ENCODE measurements at places on chromosomes 11 and 22.

DNA sequence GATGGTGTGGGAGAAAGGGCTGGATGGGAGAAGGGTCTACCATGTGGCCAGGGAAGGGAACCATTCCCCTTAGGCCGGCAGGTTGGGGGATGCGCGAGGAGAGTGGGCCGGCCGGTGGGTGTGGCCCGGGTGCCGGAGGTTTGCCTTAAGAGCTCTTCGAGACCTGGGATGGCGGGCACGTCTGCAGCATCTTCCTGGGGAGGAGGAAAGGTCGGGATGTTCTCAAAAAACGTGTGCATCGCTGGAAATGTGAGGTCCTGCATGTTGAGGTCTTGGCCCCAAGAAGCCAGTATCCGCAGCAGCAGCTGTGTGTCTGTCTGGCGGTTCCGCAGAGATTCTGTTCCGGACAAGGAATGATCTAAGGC is 1.4 kb downstream of the NAV2 start:
- DNase-seq: no peak

DNA sequence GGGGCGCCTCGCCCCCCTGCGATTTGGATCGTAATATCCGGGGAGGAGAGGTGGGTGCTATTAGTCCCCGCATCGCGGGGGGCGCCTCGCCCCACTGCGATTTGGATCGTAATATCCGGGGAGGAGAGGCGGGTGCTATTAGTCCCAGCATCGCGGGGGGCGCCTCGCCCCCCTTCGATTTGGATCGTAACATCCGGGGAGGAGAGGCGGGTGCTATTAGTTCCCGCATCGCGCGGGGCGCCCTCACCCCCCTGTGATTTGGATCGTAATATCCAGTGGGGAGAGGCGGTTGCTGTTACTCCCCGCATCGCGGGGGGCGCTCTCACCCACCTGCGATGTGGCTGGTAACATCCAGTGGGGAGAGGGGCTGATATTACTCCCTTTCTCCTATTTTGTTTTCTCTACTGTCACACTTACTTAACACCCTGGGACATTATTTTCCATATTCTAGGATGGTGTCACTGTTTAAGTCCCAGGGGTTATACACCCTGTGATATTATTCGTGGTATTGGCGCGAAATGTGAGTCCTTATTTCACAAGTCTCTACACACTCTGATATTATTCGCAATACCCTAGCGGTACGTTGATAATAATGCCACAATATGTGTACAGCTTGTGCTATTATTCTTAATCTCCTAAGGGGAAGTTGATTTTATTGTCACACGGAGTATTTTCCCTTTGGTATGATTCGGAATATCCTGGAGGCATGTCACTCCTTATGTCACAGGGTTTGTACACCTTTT is 57.8 kb upstream of the ALDH3B2 start:
- no peak for DNase-seq

DNA sequence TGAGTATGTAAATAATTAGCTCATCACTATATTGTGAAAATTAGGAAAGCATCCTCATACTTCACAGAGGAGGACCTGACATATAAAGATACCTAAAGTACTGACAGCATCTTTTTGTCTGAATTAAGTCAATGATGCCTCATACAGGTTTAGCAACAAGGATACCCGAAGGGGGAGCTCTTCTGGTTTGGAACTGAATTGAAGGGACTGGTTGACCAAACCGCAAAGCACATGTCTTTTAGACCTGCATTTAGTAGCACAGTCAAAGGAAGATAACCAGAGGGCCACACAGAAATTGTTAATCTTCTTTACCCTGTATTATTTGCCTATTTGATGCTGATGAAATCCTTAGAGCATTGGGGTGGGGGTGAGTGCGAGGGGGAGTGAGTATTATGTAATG is 12.9 kb upstream of the WT1 start:
- no peak for DNase-seq

GRCh38 chr11:130817330-130817944 is 98.8 kb downstream of the SNX19 start:
- DNase-seq: no peak
